ENCODE measurements at places on chromosomes 4 and X. TPM values are rescaled to one million over a fixed set of nuclear protein-coding genes. Genes with fewer than 3 reads are reported as not detected.

GRCh38 chrX:10597871-10598270 lies 22.5 kb downstream of the MID1 start:
- DNase-seq: no peak

DNA sequence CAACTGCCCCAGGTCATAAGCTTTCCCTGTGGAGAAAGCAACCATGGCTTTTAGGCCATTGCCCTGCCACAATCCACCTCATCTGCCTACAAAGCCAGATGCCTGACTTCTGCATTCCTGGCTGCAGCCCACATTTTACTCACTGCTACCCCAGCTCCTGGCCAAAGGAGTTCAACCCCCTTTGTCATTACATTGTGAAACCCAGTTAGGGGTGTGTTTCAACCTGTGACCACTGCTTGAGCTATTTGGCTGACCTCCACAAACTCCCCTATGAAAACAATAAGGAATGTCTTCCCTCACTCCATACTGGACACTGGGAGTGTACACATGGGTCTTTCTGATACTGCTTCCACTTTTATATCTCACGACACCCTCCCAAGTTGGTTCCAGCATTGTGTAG lies 589.2 kb downstream of the SH3BGRL start:
- DNase-seq: no peak

TMEM31 gene
- total RNA-seq: 0.43 TPM

DNA sequence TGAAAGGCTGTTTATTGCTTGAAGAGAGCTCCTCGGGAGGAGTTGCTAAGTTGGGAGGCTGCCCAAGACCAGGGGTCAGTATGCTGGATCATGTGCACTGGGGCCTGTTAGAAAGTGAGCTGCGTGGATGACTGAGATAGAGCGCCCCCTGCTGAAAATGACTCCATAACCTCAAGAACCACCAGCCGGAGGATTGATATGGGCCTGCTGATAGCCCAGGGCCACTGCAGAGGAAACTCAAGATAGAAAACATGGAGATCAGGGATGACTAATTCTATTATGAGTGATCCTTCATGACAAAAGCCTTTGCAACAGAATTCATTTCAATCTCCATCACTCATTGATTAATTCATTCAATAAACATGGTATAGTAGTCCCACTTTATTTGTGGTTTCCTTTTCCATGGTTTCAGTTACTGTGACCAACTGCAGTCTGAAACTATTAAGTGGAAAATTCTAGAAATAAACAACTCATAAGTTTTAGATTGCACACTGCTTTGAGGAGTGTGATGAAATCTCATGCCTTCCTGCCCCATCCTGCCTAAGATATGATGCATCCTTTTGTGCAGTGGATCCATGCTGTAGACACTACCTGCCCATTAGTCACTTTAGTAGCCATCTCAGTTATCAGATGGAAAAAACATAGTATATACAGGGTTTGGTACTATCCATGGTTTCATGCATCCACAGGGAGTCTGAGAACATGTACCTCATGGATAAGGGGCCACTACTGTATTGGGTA lies 126.7 kb upstream of the MBNL3 start:
- DNase-seq: peak; percentile 8

GRCh38 chr4:81449015-81449414 lies 22.7 kb downstream of the RASGEF1B start:
- DNase-seq: no peak

WAS gene
- total RNA-seq: 1.1 TPM

ASB5 gene
- 0.43 TPM for total RNA-seq

GRCh38 chr4:7002336-7002735 lies 40.8 kb upstream of the TADA2B start:
- DNase-seq: no peak

- no peak for DNase-seq
Observed at GRCh38 chr4:37440501-37440900, 196.0 kb downstream of the NWD2 start.

- DNase-seq: no peak
Observed at GRCh38 chr4:84597450-84597849, 14.5 kb downstream of the CDS1 start.

TMEM150C gene
- 0.95 TPM for total RNA-seq

DNA sequence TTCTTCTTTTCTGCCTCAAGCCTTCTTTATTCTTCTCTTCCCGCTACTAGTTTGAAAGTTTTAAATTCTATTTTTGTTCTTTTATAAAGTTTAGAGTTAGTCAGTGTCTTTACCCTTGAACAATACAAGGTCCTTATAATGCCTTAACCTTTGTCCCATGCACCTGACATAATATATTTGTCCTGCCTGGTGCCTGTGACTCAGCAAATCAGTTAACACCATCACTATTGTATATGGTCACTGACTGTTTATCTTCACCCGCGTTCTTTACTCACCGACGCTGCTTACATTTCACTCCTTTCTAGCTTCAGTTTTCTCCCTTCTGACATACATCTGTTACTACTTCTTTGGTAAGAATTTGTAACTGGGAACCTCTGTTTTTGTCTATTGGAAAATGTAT lies 5.7 kb downstream of the SMIM20 start:
- no peak for DNase-seq

- DNase-seq: no peak
Observed at GRCh38 chrX:10676235-10676957, 56.0 kb upstream of the MID1 start.

DNA sequence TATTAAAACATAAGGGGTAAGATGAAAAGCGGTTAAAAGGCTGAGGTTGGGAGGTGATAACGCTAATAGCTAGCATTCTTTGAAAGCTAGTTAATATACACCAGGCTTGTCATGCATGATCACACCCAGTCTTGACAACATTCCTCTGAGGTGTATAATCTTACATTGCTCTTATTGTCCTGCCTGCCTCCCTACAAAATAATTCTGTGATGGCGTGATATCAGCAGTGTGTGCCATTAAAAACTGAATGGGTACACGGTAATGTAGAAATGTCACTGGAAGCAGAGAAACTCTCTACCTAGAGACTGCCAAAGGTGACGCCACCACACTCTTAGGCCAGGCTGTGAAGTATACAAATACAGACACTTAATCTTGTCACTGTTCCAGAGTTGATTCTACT lies 68.1 kb downstream of the DIAPH2 start:
- DNase-seq: peak; percentile 6

TCEAL2 gene
- 1.8 TPM for total RNA-seq

DNA sequence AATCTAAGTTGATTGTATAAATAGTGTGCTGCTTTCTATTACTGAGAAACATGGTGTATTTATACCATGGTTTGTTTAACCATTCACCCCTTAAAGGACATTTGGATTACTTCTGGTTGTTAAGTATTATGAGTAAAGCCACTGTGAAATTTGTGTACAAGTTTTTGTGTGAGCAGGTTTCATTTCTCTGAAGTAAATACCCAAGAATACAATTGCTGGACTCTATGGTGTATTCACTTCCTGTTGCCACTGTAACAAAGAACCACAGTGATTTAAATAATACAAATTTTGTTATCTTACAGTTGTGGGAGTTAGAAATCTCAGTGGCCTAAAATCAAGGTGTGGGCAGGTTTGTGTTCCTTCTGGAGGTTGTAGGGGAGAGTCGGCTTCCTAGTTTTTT lies 869.6 kb downstream of the CCSER1 start:
- DNase-seq: no peak

DNA sequence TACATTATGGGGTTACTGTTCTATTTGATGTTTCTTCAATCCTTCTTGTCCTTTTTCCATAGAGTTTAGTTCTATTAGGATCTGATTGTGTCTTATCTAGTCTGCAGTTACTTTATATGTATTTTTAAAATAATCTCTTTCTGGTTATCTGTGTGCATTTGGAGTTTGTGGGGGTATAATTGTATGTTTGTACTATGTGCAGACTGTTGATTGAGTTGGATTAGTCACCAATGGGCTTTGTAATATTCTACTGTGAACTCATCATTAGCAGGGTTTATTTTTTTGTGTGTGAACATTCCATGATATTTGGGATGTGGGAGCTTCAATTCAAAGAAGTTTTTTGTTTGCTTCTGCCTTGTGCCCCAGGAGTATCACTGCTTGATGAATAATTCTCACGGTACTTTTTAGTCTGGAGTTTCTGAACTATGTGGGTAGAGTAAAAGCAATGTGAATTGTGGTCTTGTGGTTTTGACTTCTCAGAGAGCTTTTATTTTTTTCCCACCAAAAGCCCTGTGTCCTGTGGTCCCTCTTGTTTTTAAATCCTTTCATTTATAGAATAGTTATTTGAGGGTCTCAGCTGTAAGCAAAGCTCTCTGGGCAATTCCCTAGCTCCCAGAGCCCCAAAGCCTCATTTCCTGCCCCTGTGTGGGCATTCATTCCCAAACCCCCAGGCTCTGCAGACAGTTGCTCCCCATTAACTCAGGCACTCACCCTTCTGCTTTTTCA lies 127.8 kb downstream of the PHKA2 start:
- DNase-seq: peak; percentile 75

DNA sequence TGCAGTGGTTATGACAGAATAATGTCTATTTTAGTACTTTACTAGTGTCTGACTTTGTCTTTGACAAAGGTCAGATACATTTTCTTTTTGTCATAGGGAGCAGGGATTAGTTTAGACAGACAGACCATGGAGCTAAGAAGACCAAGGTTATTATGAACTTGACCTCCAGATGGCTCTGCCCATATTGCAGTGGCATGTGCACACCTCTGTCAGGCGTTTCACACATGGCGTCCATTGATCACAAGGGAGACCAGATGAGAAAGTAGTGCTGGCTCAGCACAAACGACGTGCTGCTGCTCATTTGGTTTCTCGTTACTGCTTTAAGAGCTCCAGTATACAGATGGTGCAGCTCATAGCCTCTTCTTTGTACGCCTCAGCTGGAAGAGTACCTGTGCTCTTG lies 56.3 kb upstream of the HPSE start:
- no peak for DNase-seq

GRCh38 chr4:86974551-86974994 lies 39.8 kb downstream of the AFF1 start:
- no peak for DNase-seq

GRCh38 chrX:103678199-103678993 lies 8.1 kb downstream of the MORF4L2 start:
- DNase-seq: peak; percentile 70

GRCh38 chr4:165328708-165329107 lies 1.2 kb downstream of the MSMO1 start:
- DNase-seq: no peak

DNA sequence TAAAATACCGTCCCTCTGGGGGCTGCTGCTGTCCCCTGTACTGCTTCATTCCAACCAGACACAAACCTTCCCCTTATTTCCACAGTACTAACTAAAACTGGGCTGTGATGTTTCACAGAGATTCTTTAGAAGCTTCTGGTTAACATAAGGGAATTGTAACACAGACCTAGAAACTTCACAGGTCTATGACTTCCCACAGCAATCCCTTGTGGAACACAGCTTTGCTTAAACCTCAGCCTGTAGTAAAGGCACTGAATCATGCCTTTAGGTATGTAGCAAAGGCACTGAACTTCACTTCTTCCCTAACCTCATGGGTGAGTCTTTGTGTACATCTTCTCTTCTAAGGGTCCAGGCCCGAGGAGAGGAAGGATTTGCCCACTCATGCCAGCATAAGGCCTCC lies 49.4 kb downstream of the SPINK2 start:
- DNase-seq: peak; percentile 41

- DNase-seq: no peak
Observed at GRCh38 chr4:93870876-93871458, 42.4 kb downstream of the ATOH1 start.

DNA sequence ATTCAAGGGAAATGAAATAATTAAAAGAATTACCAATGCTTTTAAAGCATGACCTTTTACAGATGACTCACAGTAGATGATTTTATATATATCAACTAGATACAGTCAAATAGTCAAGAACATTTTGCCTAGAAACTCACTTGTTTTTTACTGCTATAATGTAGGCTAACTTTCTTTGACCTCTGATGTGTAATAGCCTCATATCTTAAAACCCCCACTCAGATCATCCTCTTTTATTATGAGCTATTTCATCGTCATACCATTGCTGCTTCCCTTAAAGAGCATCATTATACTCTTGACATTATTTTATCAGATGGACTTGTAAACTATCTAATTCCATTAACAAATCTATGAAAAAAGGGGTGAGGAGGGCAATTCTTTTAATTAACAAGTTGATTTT lies 355.9 kb upstream of the AGA start:
- DNase-seq: no peak

DNA sequence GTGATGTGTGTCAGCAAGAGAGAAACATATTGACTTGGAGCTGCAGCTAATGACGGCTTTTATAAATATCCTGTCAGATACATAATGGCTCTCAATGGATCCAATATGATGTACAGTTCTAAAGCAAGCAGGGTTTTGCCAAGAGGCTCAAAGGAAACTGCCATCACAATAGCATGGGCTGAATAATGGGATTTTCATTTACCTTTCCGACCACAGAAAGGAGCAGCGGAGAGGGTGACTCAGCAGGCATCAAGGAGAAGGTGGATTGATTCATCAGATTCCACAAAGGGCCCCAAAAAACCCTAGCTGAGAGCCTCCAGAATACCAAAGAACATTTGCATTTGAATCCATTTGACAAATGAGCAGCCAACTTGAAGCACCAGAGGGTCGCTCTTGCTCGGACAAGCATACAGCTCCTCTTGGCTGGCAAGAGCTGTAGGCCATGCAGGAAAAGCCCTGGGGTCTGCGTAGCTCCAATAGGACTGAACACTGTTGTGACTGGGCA lies 355.7 kb upstream of the NOCT start:
- DNase-seq: peak; percentile 76

DNA sequence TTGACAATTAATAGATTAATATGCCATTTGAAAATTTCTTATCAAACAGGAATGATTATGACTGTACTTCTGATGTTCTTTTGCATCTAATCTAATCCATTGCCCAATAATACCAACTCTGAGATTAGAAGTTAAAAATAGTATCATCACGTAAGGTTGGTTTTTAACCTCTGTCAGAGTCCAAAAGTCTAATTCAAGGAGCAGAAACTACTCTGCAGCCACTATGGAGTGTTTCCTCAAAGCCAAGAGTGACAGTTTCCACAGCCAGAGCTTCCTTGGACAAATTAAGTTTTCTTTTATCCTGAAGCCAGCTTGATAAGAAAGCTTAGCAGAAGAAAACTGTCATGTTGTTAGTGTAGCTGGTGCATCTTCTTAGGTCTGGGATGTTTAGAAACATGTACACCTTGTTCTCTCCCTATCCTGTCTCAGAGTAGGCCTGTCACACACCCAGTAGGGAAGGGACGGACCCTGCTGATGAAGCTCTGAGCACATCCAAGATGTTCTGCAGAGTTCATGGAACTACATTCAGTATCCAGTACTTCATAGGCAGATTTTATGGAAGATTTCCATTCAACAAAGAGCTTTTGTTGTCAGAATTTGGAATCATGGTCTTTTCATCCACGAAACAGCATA lies 20.4 kb upstream of the PI4K2B start:
- no peak for DNase-seq

SH3TC1 gene
- total RNA-seq: 1.8 TPM

GRCh38 chr4:15317246-15317645 lies 110.6 kb upstream of the C1QTNF7 start:
- no peak for DNase-seq

- DNase-seq: no peak
Observed at GRCh38 chr4:138901177-138901576, 114.4 kb upstream of the NOCT start.

TXK gene
- not detected for total RNA-seq

GRCh38 chr4:186775902-186776301 lies 52.2 kb upstream of the FAT1 start:
- no peak for DNase-seq

Data from astrocyte (in vitro differentiated cells and primary cell).